C1 segment of cervical spinal cord (tissue), 14 donors: ENCODE measurements at places on chromosomes 16 and 17.

- no peak for DNase-seq
Observed at GRCh38 chr16:66467611-66468010, 40.5 kb downstream of the BEAN1 start.

- no peak for DNase-seq
Observed at GRCh38 chr17:82107341-82107860, 9.4 kb upstream of the FASN start.

- DNase-seq: no peak
Observed at GRCh38 chr17:63954402-63955063, 18.2 kb downstream of the SCN4A start.

- DNase-seq: no peak
Observed at GRCh38 chr16:81321039-81321438, 6.3 kb downstream of the GAN start.

DNA sequence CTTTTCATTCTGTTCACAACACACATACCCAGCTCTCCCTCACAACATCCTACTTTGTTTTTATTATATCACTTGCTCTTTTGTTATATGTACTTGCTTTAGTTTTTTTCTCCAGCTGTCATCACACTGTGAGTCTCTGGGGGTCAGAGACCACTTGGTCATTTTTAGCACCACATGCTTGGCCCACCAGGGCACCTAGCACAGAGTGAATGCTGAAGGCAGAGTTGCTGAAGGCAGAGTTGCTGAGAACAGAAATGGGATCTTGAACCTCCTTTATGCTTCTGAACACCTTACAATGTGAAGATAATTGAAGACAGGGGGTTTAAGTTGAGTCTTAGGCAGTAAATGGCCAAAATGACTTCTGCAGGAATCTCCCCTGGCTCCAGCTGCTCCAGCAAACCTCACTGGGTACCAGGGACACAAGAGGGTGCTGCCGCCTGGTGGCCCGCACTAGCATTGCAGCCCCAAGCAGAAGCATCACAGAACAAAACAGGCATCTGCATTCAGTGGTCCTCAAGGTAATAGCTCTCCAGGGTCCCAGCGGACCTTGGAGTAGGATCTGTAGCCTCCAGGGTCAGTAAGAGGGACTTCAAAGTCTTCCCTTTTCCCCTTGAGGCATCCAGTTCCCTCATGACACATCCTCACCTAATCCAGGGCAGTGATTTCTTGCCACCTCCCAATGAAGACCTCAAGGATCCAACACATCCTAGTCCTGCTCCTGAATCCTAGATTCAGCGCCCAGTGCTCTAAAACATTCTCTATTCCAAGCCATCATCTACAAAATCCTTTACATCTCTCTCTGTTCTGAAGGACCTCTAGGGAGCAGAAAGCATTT is 1972.6 kb downstream of the TP53TG3F start:
- DNase-seq: no peak

- DNase-seq: no peak
Observed at GRCh38 chr17:42493319-42493718, 34.6 kb downstream of the ATP6V0A1 start.

DNA sequence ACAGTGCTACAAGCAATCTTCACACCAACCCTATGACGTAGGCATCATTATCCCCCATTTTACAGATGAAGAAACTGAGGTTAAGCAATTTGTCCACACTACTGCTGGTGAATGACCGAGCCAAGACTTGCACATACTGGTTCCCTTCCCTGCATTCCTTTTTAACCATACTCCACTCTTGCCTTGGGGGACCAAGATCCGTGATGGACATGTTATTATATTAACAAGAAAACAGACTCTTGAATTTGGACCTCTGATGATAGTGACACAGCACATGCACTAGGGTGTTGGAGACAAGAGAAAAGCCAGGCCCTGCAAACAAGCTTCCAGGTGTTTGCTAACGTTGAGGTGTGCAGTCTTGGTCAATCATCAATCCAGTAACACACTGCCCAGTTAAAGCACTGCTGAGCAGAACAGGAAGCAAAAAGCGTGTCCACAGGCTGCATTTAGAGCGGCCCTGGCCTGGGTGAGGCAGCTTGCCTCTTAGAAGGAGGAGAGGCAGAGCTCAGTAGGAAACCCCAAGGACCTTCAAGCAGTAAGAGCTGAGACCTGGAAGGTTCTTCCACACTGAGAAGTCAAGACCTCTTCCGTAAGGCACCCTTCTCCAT is 36.7 kb downstream of the HNF1B start:
- DNase-seq: no peak

DNA sequence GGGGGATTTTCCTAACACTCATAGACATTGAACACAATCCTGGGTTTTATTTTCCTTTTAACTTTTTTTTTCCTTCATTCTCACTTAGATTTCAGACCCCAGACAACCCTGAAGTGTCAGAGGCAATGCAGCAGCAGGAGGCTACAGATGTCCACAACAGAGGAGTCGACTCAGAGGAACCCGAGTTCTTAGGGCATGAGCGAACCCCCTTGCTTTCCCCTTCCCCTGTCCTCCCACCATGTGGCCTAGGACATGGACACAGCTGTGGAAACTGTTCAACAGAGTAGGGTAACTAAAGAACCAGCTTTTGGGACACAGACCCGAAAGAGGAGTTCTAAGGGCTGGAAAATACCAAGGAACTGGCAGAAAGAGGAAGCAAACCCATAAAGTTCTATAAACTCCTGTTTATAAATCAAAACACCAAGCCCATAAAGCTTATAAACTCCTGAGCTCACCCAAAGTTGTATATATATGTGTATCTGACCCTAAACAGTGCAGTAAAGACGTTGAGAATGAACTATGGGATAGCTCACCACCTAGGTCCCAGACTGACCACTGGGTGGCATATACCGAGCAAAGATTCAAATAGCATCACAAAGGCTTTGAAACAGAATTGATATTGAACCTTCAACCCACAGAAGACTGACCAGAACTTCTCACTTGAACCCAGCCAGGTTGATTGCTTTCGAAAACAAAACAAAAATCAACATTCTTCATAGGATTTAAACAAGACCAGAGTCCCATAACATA is 33.9 kb downstream of the CMTM4 start:
- DNase-seq: peak; percentile 18

GRCh38 chr17:77332981-77333685 is 192.4 kb downstream of the SEC14L1 start:
- no peak for DNase-seq

- no peak for DNase-seq
Observed at GRCh38 chr17:67993998-67994361, 2.3 kb downstream of the C17orf58 start.

GRCh38 chr16:67999985-68000384 is 701 bp upstream of the DPEP2 start:
- DNase-seq: no peak

DNA sequence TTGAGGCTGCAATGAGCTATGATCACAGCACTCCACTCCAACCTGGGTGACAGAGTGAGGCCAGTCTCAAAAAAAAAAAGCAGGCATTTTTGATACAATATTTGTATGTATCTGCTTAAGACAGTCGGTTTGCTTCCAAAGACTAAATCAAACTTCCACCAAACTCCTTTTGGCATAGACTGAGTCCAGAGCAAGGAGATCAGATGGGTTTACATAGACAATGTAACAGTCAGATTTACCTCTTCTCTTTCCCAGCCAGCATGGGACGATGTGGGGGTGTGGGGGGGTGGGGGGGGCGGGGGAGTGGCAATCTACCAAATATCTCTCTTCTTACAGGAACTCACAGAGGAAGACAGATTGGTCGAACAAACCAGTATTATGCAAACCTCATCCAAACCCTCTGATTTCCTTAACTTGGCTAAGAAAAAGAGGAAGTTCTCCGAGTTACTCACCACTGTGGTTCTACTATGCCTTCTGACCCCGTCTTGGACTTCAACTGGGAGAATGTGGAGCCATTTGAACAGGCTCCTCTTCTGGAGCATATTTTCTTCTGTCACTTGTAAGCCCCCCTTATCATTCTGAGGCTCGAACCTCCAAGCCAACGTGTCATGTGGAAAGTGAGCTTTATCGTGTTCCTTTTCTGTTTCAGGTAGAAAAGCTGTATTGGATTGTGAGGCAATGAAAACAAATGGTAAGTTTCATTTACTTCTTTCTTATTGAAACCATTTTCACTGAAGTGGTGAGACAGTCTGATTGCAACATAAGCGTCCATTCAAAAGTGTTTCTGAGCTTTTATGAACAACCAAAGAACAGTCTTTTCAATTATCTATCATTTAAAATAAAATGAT is at the start of gene MILR1:
TSS of gene MILR1 (plus strand) at position 451 of the 848 bp plus-strand sequence. CDS start at position 505, 54 bp downstream.
- no peak for DNase-seq

- DNase-seq: no peak
Observed at GRCh38 chr16:74726716-74727115, 26.1 kb upstream of the MLKL start.

DNA sequence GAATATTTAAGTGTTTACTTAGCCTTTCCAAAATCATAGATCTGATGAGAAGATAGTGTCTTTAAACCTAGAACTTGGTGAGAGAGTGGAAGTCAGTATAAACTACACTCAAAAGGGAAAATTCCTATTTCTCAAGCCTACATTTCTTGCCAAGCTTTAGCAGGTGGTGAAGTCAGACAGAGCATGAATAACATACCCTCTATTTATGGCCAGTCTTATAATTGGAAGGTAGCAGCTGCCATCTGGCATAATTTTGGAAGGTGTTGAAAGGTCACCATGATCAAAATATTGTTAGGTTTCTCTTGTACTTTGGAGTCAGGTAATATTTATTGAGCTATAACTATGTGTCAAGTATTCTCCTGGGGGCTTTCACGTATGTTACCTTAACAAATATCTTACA is 729.3 kb upstream of the KIF2B start:
- no peak for DNase-seq

DNA sequence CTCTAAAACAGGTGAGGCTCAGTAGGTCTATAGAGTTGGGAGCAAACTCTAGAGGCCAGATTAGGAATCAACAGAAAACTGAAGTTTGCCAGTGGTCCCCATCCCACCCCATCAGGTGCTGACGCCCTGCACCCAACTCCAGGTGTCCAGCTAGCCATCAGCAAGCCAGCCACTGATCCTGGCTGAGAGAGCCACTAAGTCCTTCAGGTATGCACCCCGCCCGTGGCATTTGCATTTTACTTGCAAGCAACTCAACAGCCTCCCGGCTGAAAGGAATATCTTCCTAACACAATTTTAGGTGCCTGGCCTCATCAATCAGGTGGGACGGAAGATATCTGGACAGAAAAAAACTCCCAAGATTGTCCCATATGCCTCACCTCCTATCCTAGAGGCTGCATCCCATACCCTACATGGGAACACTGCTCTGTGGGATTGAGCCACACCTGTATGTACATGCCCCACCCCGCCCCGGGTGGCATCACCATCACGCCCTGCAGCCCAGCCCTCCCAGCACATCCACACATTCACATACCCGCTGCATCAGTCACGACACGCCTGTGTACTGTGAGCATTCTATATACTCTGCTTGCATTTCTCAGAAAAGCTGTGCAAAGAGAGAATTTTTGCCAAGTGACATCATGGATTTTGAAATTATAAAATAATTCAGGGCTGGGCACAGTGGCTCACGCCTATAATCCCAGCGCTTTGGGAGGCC is 8.3 kb downstream of the OTOP3 start:
- DNase-seq: no peak

- DNase-seq: no peak
Observed at GRCh38 chr17:30821871-30822723, 2.4 kb downstream of the CRLF3 start.

GRCh38 chr16:14334366-14335080 is 263.4 kb downstream of the MRTFB start:
- no peak for DNase-seq
